Tracheal epithelial cell (primary cell): ENCODE measurements at places on chromosomes 3 and 15. TPM values are rescaled to one million over a fixed set of nuclear protein-coding genes. Genes with fewer than 3 reads are reported as not detected.

The ALPK3 gene
- total RNA-seq, result under 0.01 and 4.1 TPM in 2 replicates

The RBP2 gene
- total RNA-seq, result not detected in 2 replicates

The PIERCE2 gene
- 1.7 and 4.9 TPM in 2 replicates for total RNA-seq

The CPEB1 gene
- total RNA-seq, result under 0.01 TPM in 1 of 2 replicates, not detected in the other

The EPHA3 gene
- total RNA-seq, result under 0.01 and 0.48 TPM in 2 replicates

The RAB6B gene
- total RNA-seq, result under 0.01 and 0.96 TPM in 2 replicates

The ARIH2 gene
- 85.5 and 87.5 TPM in 2 replicates for total RNA-seq

The MAPK6 gene
- total RNA-seq, result 122 and 215 TPM in 2 replicates

The C2CD4A gene
- 0.21 and 0.48 TPM in 2 replicates for total RNA-seq

The ISG20 gene
- 7.0 and 38.6 TPM in 2 replicates for total RNA-seq

The THRB gene
- total RNA-seq, result 5.1 and 10.0 TPM in 2 replicates

The CERS3 gene
- 5.1 and 12.8 TPM in 2 replicates for total RNA-seq

The CXCR6 gene
- not detected in 2 replicates for total RNA-seq

The GOLGA8T gene
- not detected in 2 replicates for total RNA-seq

The SLC9A9 gene
- total RNA-seq, result 3.0 and 3.1 TPM in 2 replicates
